ENCODE measurements at places on chromosomes 3 and 15.

DNA sequence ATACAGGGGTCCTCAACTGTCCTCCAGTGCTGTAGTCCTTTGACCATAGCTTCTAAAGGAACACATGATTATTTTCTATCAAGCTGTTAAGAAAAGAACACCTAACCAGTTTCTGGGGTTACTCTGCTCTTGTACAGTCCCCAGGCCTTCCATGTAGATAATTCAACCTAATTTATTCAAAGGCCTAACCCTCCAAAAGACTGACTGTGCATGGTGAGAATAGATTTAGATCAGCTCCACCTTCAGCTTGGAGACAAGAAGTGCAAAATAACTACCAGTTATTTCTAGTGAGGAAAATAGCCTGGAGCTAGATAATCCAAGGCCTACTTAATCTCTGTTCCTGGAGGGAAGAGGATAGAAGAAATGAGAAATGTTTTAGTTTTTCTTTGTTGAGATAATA, 87.9 kb downstream of the GMNC start:
- no peak for DNase-seq

DNA sequence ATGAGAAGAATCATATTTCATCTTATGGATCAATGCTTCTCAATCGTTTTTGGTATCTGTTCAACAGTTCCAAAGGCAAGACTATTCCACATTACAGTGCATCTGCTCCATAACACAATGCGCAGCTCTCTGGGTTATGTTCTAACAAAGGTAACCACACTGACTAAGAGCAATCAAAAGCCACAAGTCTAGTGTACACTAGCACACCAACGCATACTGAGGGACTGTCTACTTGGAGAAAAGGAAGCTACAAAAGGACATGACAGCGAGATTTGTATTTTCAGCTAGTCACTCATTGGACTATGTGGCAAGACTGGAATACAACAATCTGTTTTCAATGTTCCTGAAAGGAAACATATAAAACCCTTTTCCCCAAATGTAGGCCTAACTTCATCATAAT, 35.8 kb downstream of the SETD2 start:
- no peak for DNase-seq

DNA sequence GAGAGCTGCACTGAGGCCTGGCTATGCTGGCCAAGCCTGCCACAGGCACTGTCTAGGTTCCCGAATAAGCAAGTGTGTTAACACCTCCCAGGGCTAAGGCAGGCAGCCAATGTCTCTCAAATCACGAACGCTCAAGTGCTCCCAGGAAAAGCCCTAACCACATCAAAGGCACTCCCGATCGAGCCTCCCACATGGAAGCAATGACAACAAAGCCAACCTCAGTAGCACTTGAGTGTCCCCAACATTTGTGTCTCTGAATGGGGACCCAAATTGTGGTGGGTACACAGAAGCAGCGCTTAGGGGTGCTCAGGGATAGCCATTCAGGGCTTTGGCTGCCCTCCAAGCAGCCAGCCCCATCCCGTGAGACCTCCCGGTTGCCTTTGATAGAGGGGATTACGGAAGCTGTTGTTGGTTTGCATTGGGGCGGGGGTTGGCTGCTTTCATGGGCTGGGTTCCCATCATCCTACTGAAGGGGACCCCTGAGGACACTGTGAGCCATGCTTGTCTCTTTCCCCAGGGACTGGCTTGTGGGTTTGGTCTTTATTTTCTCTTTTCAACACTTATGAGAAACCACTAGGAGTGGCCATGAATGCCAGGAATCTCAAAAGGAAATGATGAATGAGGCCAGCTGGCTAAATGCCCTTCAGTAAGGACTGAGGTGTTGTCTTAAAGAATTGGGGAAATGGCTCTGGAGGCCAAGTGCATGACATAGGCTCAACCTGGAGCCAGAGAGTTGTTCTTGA, 234.1 kb upstream of the FEZF2 start:
- peak; percentile 61 for DNase-seq

- DNase-seq = no peak
Observed at GRCh38 chr3:34258271-34258998, 460.0 kb downstream of the PDCD6IP start.

DNA sequence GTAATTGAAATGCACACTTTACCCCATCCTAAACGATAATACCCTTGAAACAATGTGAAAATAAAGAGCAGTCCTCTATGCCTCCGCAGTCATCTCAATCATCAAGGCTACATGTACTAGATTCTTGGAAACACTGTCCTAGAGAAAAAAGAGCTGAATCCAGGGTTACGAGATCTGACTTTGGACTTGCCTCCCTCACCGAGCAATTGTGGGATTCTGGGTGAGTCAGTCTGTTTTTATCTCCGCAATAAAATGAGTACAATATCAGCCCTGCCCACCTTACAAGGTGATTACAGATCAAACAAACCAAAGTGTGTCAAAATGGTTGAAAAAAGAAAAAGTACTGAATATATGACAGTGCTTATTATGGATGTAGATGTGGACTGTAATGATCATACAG, 152.3 kb upstream of the SNTN start:
- DNase-seq = no peak

DNA sequence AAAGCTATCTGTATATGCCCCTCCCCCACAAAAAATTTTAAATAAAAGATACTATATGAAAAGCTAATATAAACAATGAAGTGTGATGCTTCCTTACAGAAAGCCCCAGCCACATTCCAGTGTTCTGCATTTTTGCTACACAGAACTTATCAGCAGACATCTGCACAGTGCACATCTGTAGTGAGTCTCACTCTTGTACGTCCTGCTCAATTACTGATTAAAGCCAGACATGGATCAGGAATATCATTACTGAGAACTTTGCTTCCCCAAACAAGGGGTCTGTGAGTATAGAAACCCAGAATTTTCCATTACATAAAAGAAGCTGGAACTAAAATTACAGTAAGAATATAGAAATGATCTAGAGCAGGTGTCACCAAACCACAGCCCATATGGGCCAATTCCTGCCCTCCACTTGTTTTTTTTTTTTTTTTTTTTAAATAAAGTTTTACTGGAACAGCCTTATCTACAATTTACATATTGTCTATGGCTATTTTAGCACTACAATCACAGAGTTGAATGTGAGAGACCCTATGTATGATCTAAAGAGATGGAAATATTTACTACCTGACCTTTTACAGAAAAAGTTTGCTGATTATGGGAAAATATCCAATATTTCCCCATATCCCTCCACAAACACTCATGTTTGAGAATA, 45.7 kb downstream of the UBP1 start:
- DNase-seq = no peak

- no peak for DNase-seq
Observed at GRCh38 chr15:88491158-88491557, 23.6 kb downstream of the MRPS11 start.

- no peak for DNase-seq
Observed at GRCh38 chr3:54965746-54966145, 37.9 kb upstream of the LRTM1 start.

- DNase-seq = no peak
Observed at GRCh38 chr3:178304758-178305467, 231.3 kb upstream of the KCNMB2 start.

- no peak for DNase-seq
Observed at GRCh38 chr3:175778994-175779393, 919.9 kb downstream of the NAALADL2 start.

DNA sequence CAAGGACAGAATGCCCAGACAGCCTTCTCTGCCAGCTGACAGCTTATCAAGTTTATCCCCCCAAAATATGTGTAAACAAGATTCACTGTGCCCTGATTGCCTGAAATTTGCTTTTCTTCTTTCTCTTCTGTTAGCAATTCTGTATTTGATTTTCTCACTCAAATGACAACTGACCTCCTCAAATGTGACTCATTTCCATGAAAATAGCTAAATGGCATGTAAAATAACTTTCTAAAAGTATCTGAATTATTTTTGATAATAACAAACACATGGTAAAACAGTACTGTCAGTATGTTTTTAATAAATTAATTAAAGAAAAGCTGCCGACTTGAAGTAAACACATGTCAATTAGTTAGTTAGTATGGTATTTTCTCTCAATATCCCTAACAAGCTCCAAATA, 202.3 kb upstream of the STAC start:
- no peak for DNase-seq

GRCh38 chr15:66089509-66089908, 164.0 kb downstream of the MEGF11 start:
- DNase-seq = no peak

Data from left cardiac atrium (tissue), 4 donors.